ENCODE measurements at places on chromosomes 16 and 17. TPM values are rescaled to one million over a fixed set of nuclear protein-coding genes. Genes with fewer than 3 reads are reported as not detected.

The HSD17B2 gene
- total RNA-seq = not detected

The LUC7L gene
- total RNA-seq = 98.4 TPM

The SCGB1C2 gene
- not detected for total RNA-seq

The ITGB3 gene
- total RNA-seq = 0.05 TPM

The METTL22 gene
- total RNA-seq = 26.5 TPM

The ACSM3 gene
- total RNA-seq = 4.6 TPM

GRCh38 chr17:48054238-48055185 lies 6.4 kb downstream of the NFE2L1 start:
- DNase-seq = no peak

GRCh38 chr16:89993377-89993776 lies 25.9 kb downstream of the DBNDD1 start:
- no peak for DNase-seq

DNA sequence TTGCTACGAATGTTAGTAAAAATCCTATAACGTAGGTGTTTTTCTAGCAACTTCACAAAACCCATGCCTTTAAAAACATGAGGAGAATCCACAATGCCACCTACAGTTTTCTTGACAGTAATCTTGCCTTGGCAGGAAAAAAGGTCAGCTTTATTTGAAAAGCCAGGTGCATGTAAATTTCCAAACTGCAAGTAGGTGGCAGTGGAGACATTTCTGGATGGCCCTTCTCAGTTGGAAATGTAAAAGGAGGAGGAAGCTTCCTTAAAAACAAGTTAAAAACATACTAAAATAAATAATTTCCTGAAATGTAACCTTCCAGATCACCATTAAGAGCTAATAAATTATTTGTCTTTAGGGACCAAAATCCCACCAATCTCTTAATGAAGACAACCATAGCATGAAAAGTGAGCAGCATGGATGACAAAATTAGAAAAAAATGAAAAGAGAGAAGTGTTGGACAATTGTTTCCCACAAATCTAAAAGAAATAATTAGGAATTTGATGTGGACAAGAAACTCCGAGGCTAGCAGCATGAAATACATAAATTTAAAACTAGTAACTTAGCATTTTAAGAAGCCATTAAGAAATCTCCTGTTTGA lies 152.2 kb downstream of the SNX11 start:
- no peak for DNase-seq

DNA sequence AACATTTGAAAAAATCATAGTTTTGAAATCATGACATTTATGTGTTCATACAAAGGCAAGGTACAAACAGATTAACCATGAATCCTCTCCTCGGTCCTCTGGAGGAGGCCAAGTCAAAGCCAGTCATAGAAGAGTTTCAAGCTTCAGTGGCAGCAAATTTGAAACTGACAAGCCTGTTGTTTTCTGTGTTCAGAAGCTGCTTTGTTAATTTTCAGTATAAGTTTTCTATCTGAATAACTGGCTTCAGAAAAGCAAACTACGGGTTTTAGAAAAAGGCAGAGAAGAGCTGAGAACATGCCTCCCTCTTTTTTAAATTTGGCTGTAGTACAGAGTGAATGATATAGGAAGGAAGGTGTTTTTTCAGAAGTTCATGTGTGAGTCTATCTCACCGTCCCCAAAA lies 79.6 kb upstream of the CLEC18B start:
- no peak for DNase-seq

- no peak for DNase-seq
These were observed 634.8 kb downstream of the KCNJ2 start for GRCh38 chr17:70804161-70804560.

GRCh38 chr17:34319039-34319483 lies at the start of gene CCL8:
Gene CCL8, plus strand, starts transcription at chr17:34319435. Its CDS starts 67 bp downstream, at chr17:34319502.
- no peak for DNase-seq

DNA sequence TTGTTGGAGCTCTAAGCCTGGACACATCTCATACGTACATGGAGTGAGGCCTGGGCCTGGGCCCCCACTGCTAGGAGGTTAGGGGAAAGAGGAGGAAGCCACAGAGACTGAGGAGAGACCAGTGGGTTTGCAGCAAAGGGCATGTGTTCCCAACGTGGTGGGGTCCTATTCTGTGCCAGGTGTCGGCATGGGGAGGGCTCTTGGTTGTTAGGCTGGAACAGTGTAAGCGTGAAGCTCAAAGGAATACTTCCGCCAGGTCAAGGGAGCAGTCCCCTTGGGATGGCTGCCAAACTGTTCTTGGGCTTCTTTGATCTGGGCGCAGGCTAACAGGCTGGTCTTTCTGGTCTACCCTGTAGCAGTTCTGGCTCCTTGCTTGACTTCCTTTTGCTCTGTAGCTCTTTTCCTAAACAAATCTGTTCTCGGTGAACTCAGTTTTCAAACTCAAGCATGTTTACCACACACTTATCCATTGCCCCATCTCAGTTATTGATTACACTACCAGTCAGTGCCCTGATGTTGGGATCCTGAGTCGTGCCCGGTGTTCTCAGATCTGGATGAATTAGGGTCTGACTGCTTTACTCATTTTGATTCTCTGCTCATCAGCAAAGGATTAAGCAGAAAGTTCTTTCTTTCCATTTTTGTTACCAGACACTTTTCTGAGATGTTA lies 36.4 kb downstream of the GPT2 start:
- no peak for DNase-seq

- peak; percentile 53 for DNase-seq
These were observed at the start of gene P2RX1 for GRCh38 chr17:3915995-3916696. Gene P2RX1, minus strand, starts transcription at chr17:3916465. Its CDS starts 240 bp downstream, at chr17:3916225.

- no peak for DNase-seq
These were observed 21.1 kb upstream of the JPT2 start for GRCh38 chr16:1656808-1657617.

- no peak for DNase-seq
These were observed 385.9 kb downstream of the CPPED1 start for GRCh38 chr16:12417815-12418211.

- DNase-seq = no peak
These were observed 12.0 kb downstream of the CHST6 start for GRCh38 chr16:75483222-75483621.

DNA sequence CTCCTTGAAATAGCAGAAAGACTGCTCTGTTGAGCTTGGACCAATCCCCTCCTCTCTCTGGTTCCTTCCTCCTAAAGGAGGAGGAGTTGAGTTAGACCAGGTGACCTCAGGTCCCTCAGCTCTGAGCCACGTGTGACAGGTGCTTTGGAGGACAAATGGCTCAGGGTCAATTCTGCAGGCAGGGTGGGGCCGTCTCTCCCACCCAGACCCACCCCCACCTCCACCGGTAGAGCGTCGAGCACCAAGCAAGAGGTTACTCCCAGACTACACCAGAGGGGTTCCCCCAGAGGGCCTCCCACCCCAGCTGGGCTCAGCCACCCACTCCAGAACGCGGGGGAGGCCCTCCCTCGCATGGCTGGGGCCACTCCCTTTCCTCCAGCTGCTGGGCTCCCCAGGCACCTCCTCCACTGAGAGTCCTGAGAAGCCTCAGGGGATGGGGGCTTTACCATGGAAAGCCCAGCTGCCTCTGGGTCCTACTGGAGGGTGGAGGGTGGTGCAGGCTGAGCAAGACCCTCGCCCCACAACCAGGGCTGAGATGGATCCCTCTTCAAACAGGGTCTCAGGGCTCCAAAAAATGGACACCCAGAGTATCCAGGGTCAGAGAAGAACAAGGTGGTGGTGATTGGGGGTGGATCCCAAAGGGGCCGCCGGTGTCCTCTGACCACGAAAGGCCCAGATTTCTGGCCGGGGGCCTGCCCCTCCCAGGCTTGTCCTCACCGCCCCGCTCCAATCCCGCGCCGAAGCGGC lies 7.6 kb downstream of the MYO1C start:
- peak; percentile 35 for DNase-seq

GRCh38 chr16:85330694-85331188 lies 218.5 kb upstream of the CIBAR2 start:
- DNase-seq = peak; percentile 66

DNA sequence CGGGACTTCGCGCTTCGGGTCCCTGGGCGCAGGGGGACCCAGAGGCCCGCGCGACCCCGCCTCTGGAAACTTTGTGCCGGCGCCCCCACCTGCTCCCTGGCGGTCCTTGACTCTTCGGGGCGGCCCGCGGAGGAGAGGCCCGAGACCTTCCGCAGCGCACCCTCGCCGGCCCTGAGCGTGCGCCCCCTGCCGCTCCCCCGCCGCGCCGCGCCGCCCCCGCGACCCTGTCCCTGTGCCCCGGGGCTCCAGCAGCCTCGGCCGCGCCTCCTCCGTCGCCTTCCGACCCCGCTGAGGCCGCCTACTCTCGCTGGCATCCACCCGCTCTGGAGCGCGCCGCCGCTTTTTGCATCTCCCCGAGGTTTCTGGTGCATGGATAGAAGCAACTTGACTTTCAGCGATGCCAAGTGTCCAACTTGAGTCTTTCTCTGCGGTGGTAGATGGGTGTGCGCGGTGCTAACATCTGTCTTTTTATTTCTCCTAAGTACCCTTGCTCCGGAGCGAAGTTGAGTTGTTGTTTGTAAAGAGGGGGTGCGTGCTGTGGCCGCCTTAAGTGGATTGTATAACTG lies 414 bp downstream of the DUSP14 start:
- peak; percentile 84 for DNase-seq

DNA sequence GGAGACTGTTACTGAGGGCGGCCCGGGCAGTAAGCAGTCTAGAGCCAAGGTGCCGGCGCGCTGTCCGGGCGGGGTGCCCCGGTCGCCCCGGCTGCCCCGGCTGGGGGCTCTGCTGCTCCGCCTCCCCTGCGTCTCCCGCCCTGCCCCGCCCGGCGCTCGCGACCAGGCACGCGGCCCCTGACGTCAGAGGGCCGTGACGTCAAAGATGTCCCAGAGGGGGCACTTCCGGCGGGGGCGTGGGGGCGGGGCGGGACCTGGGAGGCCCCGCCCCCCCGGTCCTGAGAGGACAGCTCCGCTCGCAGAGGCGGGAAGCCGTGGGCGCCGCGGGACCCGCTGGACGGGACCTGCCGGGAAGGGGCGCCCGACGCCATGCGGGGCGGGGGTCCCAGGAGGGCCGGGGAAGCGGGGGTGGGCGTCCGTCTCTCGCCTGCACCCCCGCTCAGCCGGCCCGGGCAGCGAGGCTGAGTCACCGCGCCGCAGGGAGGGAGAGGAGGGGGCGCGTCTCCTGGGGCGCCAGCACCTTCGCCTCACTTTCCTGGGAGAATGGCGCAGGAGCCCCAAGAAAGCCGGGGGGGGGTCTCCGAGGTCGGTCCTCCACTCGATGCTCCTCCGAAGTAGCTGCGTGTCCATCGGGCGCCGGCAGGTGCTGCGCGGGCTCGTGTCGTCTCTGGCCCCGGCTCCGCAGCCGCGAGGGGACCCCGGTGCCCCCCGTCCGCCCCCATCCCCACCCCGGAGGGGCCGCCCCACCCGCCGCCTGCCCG lies 4.4 kb upstream of the HIC1 start:
- peak; percentile 47 for DNase-seq

DNA sequence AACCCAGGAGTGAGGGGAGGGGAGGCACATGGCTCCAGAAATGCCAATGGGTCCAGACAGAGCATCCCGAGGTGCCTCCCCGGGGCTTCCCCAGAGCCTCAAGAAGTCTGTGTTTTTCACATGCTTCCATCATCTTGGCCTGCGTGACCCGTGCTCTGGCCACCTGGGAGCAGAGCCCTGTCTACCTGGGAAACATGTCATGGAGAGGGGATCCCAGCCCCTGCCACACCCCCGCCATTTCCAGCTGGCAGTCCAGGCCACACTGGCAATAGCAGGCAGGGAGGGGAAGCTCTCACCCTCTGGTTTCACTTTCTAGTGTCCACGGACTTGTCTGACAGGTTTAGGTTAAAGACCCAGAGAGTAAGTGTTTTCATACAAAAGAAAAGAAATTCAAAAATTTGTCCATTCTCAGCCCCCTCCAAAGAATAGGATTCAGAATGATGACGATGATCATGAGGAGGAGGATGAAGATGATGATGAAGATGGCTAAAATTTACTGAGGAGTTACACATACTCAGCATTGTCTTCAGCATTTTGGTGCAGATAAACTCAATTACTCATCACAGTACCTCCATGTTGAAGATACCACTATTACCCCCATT lies 9.0 kb downstream of the SMIM5 start:
- no peak for DNase-seq

- DNase-seq = no peak
These were observed at the start of gene PYDC1 for GRCh38 chr16:31216422-31217135. Gene PYDC1, minus strand, starts transcription at chr16:31217135. Its CDS starts 107 bp downstream, at chr16:31217028.

GRCh38 chr17:48500435-48501426 lies 30.1 kb downstream of the HOXB1 start:
- DNase-seq = no peak

- DNase-seq = no peak
These were observed 34.1 kb downstream of the TLE7 start for GRCh38 chr16:71407731-71408130.

- DNase-seq = no peak
These were observed 32.6 kb upstream of the KSR1 start for GRCh38 chr17:27423651-27424050.

DNA sequence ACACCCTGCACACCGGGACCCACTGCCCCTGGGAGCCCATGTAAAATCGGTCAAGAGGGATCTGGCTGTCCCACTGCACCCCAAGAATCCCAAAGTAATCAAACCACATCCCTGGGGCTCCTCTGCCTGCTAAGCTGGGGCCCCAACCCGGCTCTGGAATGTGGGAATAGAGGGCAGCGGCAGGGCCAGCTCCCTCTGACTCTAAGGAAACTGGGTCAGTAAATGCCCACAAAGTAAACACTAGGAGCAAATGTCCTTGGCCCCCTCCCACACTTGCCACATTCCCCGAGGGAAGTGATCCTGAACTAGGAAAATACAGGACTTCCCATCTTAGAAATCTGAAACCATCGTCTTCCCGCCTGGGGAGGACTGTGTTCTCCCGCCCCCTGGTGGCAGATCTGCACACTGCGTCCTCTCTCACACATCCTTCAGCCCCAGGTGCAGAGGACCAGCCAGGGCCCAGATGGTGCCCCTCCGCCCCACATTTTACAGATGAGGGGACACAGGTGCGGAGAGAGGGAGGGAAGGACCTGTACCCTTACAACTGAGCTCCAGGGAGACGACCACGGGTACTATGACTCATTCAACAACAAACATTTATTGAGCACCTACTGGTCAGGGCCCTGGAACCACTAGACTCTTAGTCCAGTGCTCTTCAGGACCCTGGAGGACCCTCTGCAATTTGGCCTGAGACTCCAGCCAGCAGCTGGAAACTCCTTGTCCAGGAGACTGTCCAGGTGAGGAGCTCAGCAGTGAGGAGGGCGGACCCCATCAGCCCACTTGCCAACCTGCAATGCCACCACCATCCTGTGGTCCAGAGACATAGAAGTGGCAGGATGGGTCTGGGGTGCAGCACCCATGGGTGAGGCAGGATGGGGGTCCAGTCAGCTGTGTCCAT lies 10.1 kb downstream of the P3H4 start:
- peak; percentile 71 for DNase-seq

DNA sequence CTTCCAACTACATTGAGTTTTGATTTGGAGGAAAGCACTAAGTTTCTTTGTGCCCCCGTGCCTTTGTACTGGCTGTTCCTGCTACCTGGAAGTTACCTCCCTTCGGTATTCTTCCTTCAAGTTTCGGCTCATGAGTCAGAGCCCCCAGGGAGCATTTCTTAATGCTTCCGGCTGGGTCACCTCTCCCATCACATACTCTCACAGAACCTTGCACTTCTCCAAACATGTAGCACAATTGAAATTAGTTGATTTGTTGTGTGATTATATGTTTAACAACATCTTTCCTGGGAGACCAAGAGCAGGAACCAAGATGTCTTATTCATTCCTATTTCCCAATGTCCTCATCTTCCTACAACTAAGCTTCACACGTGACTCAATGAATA lies 158.6 kb upstream of the CDH5 start:
- DNase-seq = no peak

All from CD4-positive, alpha-beta T cell (primary cell).